ENCODE measurements at places on chromosomes 7 and 10. TPM values are rescaled to one million over a fixed set of nuclear protein-coding genes. Genes with fewer than 3 reads are reported as not detected.

GRCh38 chr7:87574630-87575029, 26.1 kb downstream of the ABCB1 start:
- no peaks in the 10 kb centered on the region for H3K27me3 ChIP-seq
- no peak for DNase-seq
- H3K36me3 ChIP-seq: no peaks in the 10 kb centered on the region
- no peak overlapping the region for H3K4me3 ChIP-seq
- no peak overlapping the region for H3K27ac ChIP-seq

GRCh38 chr10:110634527-110635209, 9.5 kb upstream of the RBM20 start:
- H3K4me3 ChIP-seq: no peak overlapping the region
- H3K27me3 ChIP-seq: no peaks in the 10 kb centered on the region
- peak; percentile 56 for DNase-seq
- peak overlapping the region; percentile 47 for H3K27ac ChIP-seq
- H3K36me3 ChIP-seq: no peaks in the 10 kb centered on the region

DNA sequence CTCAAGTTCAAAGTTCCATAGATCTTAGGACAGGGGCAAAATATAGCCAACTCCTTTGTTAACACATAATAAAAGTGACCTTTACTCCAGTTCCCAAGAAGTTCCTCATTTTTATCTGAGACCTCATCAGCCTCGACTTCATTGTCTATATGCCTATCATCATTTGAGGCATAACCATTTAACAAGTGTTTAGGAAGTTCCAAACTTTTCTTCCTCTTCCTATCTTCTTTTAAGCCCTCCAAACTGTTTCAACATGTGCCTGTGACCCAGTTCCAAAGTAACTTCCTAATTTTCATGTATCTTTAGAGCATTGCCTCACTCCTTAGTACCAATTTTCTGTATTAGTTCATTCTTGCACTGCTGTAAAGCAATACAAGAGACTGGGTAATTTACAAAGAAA, 569.1 kb downstream of the ANKRD7 start:
- DNase-seq: no peak
- no peaks in the 10 kb centered on the region for H3K4me1 ChIP-seq
- no peaks in the 10 kb centered on the region for H3K27me3 ChIP-seq

DNA sequence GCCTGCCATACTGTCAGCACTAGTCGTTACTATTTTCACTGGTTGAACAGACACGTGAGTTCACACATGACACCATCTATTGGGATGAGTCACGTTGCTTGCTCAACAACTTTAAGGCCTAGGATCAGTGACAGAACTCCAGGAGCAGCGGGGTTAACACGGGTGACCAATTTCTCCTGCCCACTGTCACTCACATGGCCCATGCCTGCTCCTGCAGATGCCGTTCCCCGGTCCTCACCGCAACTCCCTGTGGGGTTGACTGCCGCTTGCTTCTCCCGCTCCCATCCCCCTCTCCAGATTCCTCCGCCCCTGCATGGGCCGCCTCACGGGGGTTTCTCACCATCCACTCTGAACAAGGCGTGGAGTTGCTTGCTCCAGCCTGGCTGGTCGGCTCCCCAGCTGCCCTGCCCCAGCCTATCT, 128.2 kb downstream of the TAX1BP1 start:
- H3K27ac ChIP-seq: no peak overlapping the region
- no peak overlapping the region for H3K4me3 ChIP-seq
- DNase-seq: no peak
- H3K4me1 ChIP-seq: no peaks in the 10 kb centered on the region

GRCh38 chr7:105958012-105958411, 5.1 kb upstream of the CDHR3 start:
- H3K27me3 ChIP-seq: no peaks in the 10 kb centered on the region
- no peaks in the 10 kb centered on the region for H3K4me1 ChIP-seq
- H3K36me3 ChIP-seq: no peaks in the 10 kb centered on the region
- no peak overlapping the region for H3K27ac ChIP-seq

GRCh38 chr7:101778026-101778580, 39.3 kb upstream of the CUX1 start:
- H3K27ac ChIP-seq: no peak overlapping the region
- H3K27me3 ChIP-seq: no peaks in the 10 kb centered on the region
- DNase-seq: no peak
- no peaks in the 10 kb centered on the region for H3K36me3 ChIP-seq
- H3K4me3 ChIP-seq: no peak overlapping the region
- H3K4me1 ChIP-seq: no peaks in the 10 kb centered on the region

DNA sequence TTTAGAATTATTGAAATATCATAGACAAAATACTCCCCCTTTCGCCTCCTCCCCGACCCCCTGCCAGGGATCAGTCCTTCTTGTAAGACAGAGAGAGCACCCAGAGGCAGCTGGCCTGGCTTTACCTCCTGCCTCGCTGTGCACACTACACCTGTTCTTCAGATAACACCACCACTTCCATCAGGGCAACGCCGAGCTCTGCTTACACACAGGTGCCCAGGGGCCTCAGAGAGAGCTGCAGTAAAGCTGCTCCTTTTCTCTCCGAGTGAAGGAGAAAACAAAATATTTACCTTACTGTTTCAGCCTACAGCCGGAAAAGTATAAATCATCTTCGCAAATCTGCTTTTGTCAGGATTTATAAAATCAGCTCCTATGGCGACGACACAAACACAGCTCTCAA, 80.7 kb downstream of the HIPK2 start:
- DNase-seq: no peak
- H3K4me3 ChIP-seq: no peak overlapping the region
- no peak overlapping the region for H3K27ac ChIP-seq
- H3K27me3 ChIP-seq: no peaks in the 10 kb centered on the region
- H3K4me1 ChIP-seq: no peaks in the 10 kb centered on the region

GRCh38 chr7:93092757-93093370, 24.9 kb downstream of the SAMD9 start:
- no peak for DNase-seq
- no peaks in the 10 kb centered on the region for H3K27me3 ChIP-seq
- H3K27ac ChIP-seq: no peak overlapping the region
- H3K4me3 ChIP-seq: no peak overlapping the region
- H3K4me1 ChIP-seq: no peaks in the 10 kb centered on the region
- no peaks in the 10 kb centered on the region for H3K36me3 ChIP-seq

DNA sequence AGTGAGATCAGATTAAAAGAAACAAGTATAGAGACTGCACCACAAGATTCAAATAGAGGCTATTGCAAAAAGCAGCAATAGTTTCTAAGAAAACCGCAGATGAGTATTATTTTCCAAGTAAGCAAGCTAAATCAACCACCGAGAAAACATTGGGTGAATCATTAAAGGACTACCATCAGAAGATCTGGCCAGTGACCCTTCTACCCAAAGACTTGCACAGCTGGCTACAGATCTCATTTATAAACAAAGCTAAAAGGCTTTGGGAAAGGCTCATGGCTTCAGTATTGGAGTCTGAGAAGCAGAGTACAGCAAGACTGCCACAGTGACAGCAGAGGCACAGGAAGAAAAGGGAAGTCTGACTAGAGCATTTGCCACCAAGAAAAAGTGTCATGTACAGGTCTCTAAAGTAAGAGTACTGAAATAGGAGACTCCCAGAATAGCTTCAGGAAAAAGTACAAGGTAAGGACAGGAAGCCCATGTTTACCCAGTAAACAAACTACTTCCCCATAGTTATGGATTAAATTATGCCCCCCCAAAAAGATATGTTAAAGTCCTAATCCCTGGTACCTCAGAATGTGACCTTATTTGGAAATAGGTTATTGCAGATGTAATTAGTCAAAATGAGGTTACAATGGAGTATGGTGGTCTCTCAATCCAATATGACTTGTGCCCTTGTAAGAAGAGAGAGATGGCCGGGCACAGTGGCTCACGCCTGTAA, 19.0 kb downstream of the STEAP1 start:
- H3K27me3 ChIP-seq: no peaks in the 10 kb centered on the region
- H3K27ac ChIP-seq: no peak overlapping the region
- no peak for DNase-seq
- no peaks in the 10 kb centered on the region for H3K4me1 ChIP-seq

GRCh38 chr10:108060246-108060645, 895.7 kb upstream of the SORCS1 start:
- no peak overlapping the region for H3K4me3 ChIP-seq
- DNase-seq: no peak
- no peaks in the 10 kb centered on the region for H3K4me1 ChIP-seq
- H3K27me3 ChIP-seq: no peaks in the 10 kb centered on the region
- no peaks in the 10 kb centered on the region for H3K36me3 ChIP-seq
- no peak overlapping the region for H3K27ac ChIP-seq

DNA sequence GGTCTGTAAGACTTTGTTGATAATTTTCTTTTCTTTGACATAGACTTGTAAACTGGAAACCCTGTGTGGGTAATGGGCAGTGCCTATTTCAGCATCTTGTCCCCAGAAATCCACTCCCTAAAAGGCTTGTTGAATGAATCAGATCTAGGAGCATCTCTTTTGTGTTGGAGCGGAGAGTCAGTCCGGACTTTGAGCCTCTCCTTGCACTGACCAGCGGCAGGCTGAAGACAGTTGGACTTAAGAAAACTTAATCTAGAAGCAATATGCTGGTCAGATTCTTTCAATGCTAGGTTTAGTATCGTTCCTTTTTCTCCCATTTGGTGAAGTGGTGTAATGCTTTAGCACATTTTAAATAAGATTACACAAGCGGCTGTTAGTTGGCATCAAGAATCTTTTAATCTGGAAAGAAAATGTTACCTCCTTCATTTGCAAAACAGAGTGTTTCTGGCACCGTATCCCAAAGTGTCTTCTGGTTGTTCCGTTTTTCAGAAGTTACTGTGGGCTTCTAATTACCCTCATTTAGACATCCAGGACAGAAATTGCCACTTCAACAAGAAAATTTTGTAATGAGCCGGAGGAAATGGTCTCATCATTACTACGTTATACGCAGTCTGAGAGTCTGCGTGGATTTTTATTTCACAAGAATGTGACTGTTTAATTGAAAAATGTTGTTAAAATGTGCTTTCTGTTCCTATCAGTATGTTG, 74.7 kb downstream of the CUX1 start:
- no peak overlapping the region for H3K27ac ChIP-seq
- no peaks in the 10 kb centered on the region for H3K36me3 ChIP-seq
- H3K27me3 ChIP-seq: no peaks in the 10 kb centered on the region
- no peak overlapping the region for H3K4me3 ChIP-seq
- H3K4me1 ChIP-seq: peaks cover 3% of the 10 kb centered on the region
- no peak for DNase-seq

- no peaks in the 10 kb centered on the region for H3K36me3 ChIP-seq
- no peaks in the 10 kb centered on the region for H3K27me3 ChIP-seq
- H3K27ac ChIP-seq: no peak overlapping the region
- no peaks in the 10 kb centered on the region for H3K4me1 ChIP-seq
Measured at GRCh38 chr10:98453729-98454128, 7.0 kb upstream of the HPS1 start.

GRCh38 chr10:46040004-46040403, 6.1 kb downstream of the MSMB start:
- DNase-seq: no peak
- H3K4me1 ChIP-seq: no peaks in the 10 kb centered on the region
- H3K36me3 ChIP-seq: no peaks in the 10 kb centered on the region
- H3K4me3 ChIP-seq: no peak overlapping the region
- no peak overlapping the region for H3K27ac ChIP-seq

DNA sequence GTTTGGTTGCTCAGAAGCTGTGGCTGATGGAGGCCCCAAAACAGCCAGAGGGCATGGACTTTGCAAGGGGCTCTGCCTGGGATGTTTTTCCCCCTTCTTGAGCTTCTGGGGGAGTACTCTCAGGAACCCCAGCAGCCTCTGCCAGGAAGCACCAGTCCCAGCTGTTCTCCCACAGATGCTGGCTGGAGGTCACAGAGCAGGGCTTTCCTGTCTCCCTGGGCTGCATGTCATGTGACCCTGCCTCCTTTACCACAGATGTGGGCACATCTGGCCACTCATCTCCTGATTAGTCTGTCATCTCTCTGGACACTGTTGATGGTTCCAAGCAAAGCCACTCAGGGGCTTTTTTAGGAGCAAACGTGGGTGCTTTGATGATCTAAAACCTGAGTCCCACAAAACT, 136.7 kb downstream of the NEURL1 start:
- H3K27ac ChIP-seq: no peak overlapping the region
- H3K36me3 ChIP-seq: no peaks in the 10 kb centered on the region
- H3K4me1 ChIP-seq: peaks cover under 1% of the 10 kb centered on the region
- DNase-seq: no peak
- no peaks in the 10 kb centered on the region for H3K27me3 ChIP-seq

DNA sequence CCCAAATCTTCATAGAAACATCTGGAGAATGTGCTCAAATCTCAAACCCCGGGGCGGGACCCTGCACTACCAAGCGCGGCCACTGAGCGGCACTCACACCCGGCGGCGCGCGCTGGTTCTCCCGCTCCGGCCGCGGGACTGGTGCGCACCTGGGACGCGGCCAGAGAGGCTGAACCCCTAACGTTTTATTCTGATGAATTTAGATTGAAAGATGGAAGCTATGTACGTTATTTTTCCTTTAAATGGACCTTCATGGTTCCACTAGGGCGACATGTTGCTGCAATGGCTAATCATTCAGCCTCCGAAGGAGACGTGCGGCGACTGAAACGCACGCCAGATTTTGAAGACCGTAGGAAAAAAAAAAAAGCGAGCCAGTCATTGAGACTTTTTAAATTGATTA, 107.0 kb upstream of the INSIG1 start:
- no peaks in the 10 kb centered on the region for H3K27me3 ChIP-seq
- DNase-seq: peak; percentile 89
- H3K27ac ChIP-seq: no peak overlapping the region
- no peaks in the 10 kb centered on the region for H3K4me1 ChIP-seq
- no peaks in the 10 kb centered on the region for H3K36me3 ChIP-seq

DNA sequence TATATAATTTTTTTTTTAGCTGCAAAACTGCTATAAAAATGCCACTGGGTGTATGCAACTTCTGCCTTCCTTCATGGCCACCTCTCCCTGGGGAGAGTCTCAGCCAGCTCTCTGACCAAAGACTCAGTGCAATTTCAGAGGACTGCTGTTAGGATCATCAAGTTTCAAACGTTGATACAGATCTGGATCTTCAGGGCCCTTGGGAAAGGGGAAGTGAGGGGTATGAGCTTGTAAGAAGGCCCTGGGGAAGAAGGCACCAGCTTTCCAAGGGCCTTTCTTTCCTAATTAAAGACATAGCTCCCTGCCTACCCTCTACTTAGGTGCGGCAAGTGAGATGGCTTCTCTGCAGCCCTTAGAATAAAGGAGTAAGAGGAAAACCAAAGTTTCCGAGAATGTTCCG, 130.4 kb downstream of the CUL2 start:
- no peak for DNase-seq
- H3K4me1 ChIP-seq: no peaks in the 10 kb centered on the region

DNA sequence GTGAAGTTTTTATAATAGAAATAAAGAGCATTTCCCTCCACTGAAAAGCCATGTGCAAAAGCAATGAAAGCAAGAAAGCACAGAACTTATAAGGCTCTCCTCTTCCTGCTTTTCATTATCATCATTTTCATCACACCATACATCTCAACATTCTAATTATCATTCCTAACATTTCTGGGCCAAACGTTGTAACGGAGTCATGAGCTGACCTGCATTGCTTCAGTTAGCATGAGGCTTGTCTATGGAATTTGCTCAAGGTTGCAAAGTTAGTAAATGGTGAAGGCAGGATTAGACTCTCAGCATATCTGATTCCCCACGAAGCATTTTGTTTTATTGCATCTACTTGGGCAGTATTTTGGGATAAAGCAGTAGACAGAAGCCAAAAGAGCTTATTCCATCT, 11.4 kb downstream of the SCIN start:
- no peaks in the 10 kb centered on the region for H3K27me3 ChIP-seq
- no peaks in the 10 kb centered on the region for H3K36me3 ChIP-seq
- no peak overlapping the region for H3K4me3 ChIP-seq
- no peak overlapping the region for H3K27ac ChIP-seq
- no peak for DNase-seq
- H3K4me1 ChIP-seq: no peaks in the 10 kb centered on the region

BAG3 gene
- 85.1 TPM for total RNA-seq

FZD1 gene
- 38.5 TPM for total RNA-seq

PRSS1 gene
- total RNA-seq: 5.6 TPM

ANKRD1 gene
- total RNA-seq: 62.9 TPM

FANK1 gene
- 1.3 TPM for total RNA-seq

CALML5 gene
- total RNA-seq: not detected

IKZF1 gene
- 13.5 TPM for total RNA-seq

AS3MT gene
- total RNA-seq: 1.2 TPM

All from aorta (tissue), 5 donors.